ENCODE measurements at places on chromosomes 5 and 9.

DNA sequence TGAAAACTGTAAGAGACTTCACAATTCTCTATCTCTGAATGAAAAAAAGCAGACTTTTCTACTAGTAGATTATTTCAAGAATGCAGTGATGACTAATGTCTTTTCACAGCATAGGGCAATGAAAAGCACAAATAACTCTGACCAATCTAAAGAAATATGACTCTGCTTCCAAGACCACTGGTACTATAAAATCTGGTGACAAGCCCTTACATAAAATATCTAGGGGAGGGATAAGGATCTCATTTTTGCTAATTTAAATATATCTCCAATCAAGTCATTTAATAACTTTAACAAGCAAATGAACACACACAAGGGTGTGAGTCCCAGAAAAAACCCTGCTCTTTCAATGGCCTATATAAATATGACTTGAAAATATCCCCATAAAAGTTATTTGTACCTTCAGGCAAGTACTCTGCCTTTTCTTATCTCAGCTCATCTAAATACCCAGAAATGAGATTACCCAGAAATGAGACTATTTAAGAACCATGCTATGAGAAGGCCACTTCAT, 105.2 kb downstream of the GNAQ start:
- DNase-seq, result no peak

DNA sequence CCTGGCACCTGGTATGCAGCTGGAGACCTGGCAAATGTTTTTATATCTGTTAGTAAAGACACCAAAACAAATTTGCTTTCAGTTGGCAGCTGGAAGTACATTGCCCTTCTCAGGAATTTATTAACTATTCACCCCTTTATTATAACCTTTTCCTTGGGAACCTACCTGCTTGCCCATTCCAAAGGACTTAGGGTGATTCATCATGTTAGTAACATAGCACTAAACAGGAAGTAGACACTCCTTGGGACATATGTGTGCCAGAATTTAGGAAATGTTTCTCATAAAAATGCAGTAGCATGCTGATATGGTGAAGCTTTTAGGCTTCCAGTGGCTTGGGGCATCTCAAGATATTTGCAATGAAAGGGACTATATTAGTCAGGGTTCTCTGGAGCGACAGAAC, 184.2 kb downstream of the DMAC1 start:
- DNase-seq, result no peak

DNA sequence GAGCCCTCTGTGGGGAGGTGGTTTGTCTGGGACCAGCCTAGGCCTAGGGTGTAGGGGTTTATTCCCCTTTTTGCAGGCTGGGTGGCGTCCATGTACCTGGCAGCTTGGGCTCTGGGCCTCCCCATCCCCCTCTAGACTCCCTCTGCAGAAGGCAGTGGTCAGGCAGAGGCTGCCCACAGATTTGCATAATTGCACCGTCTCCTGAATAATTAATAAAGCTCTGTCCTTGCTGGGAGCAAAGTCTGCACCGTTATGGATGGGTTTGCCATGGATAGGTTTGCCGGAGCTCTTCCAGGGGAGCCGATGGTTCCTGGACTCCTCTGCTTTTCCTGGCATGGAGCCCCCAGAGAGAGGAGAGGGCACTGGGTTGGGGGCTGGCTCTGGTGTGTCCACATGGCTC, 60.4 kb downstream of the DAB2IP start:
- no peak for DNase-seq

DNA sequence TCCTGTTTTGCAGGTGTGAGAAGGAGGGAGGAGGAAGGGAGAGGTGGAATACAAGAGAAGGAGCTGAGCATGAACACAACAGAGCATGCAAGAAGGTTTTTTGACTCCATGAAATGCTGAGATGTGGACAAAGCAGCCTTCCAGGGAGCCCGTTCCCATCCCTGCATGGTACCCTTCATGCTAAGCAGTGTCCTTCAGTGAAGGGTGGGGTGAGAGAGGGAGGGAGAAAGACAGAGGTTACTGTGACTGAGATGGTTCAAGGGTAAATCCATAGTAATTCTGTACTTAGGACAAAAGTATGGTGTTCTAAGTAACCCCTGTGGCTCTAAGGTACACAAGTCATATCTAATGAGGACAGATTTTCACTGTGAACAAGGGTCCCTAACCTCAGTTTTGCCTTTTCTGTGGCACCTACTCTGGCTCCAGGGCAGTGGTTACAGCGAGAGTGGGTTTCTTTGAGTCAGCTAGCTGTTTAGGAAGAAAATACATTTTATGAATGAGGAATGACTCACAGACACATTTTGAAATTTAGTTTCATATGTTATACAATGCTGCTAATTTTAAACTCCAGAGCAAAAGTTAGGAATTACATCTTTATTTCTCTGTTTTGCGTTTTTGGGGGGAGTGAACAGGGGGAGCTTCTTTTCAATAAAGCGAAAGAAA, 184.9 kb upstream of the SLC12A2 start:
- DNase-seq, result no peak

DNA sequence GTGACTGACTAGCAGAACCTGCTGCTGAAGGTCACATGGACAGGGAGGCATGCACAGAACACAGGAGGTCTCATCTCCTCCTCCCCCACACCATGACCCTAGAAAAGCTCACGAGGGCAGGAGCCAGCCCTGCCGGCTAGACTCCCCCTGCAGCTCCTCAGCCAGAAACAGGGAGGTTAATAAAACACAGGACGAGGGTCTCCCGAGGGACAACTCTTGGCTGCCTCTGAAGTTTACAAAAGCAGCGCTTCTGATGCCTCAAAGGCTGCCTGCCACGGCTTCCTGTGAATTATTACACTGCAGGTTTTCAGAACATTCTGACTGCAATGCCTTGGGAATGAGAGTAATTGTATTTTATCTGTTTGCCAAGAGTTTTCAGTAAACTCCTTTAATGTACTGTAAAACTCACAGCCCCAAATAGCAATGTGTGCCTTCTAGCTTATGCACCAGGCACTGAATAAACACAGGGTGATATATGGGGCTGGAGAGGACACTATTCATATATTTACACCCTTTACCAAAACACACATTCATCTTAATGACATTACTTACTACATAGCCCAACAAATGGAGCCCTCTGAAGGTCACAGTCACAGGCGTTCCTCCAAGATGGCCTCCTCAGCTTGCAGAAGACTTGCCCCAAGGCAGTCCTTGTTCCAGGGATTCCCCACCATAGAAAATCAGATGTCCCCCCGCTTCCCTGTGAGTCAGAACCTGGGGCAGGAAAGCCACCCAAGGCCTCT, 83.7 kb downstream of the C5orf15 start:
- no peak for DNase-seq
